ENCODE measurements at places on chromosomes 1 and 21. TPM values are rescaled to one million over a fixed set of nuclear protein-coding genes. Genes with fewer than 3 reads are reported as not detected.

- H3K27ac ChIP-seq, result no peak overlapping the region
- no peak overlapping the region for H3K4me3 ChIP-seq
- no peak for DNase-seq
- no peaks in the 10 kb centered on the region for H3K36me3 ChIP-seq
- H3K27me3 ChIP-seq, result no peaks in the 10 kb centered on the region
- H3K4me1 ChIP-seq, result no peaks in the 10 kb centered on the region
These were observed 18.3 kb downstream of the PBX1 start for GRCh38 chr1:164577291-164577690.

- no peak overlapping the region for H3K4me3 ChIP-seq
- no peaks in the 10 kb centered on the region for H3K36me3 ChIP-seq
- H3K27ac ChIP-seq, result no peak overlapping the region
- no peak for DNase-seq
- no peaks in the 10 kb centered on the region for H3K4me1 ChIP-seq
- peaks cover 32% of the 10 kb centered on the region for H3K27me3 ChIP-seq
These were observed 73.8 kb upstream of the SSX2IP start for GRCh38 chr1:84763912-84764680.

GRCh38 chr1:204735042-204735441, 49.5 kb upstream of the LRRN2 start:
- H3K27ac ChIP-seq, result no peak overlapping the region
- no peak for DNase-seq
- H3K4me3 ChIP-seq, result no peak overlapping the region

LCE4A gene
- total RNA-seq, result not detected

GRCh38 chr1:172497230-172497629, 35.7 kb upstream of the SUCO start:
- no peak overlapping the region for H3K27ac ChIP-seq
- no peak for DNase-seq
- no peaks in the 10 kb centered on the region for H3K4me1 ChIP-seq
- H3K4me3 ChIP-seq, result no peak overlapping the region
- H3K36me3 ChIP-seq, result no peaks in the 10 kb centered on the region

NEK2 gene
- 4.1 TPM for total RNA-seq

DNA sequence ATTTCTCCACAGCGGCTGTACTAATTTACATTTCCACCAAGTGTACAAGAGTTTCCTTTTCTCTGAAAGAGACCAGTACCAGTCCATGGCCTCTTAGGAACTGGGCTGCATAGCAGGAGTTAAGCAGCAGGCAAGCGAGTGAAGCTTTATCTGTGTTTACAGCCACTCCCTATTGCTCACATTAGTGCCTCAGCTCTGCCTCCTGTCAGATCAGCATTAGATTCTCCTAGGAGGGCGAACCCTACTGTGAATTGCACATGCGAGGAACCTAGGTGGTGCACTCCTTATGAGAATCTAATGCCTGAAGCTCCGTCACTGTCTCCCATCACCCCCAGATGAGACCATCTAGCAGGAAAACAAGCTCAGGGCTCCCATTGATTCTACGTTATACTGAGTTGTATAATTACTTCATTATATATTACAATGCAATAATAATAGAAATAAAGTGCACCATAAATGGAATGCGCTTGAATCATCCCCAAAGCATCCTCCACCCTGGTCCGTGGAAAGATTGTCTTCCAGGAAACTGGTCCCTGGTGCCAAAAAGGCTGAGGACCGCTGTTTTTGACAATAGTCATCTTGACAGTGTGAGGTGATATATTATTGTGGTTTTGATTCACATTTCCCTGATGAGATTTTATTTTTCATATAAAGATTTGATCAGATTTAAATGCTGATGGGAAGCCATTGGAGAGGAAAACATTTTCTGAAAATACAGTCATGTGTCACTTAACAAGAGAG, 45.5 kb upstream of the MRPS6 start:
- H3K36me3 ChIP-seq, result no peaks in the 10 kb centered on the region
- H3K27ac ChIP-seq, result no peak overlapping the region
- no peak for DNase-seq
- peaks cover 4% of the 10 kb centered on the region for H3K4me1 ChIP-seq
- H3K27me3 ChIP-seq, result no peaks in the 10 kb centered on the region
- H3K4me3 ChIP-seq, result no peak overlapping the region

GRCh38 chr21:18801468-18801867, 397.9 kb upstream of the TMPRSS15 start:
- H3K4me1 ChIP-seq, result no peaks in the 10 kb centered on the region
- no peak for DNase-seq
- H3K36me3 ChIP-seq, result no peaks in the 10 kb centered on the region
- no peaks in the 10 kb centered on the region for H3K27me3 ChIP-seq
- no peak overlapping the region for H3K4me3 ChIP-seq
